Neural crest cell (in vitro differentiated cells): ENCODE measurements at places on chromosomes 1 and 21. TPM values are rescaled to one million over a fixed set of nuclear protein-coding genes. Genes with fewer than 3 reads are reported as not detected.
A peak's percentile ranks its signal among the peaks of the same experiment; 100 is the strongest.

GRCh38 chr1:241518476-241519307, 863 bp downstream of the FH start:
- peak; percentile 22 for DNase-seq
- peaks cover 8% of the 10 kb centered on the region for H3K36me3 ChIP-seq
- H3K4me1 ChIP-seq: peaks cover 32% of the 10 kb centered on the region
- H3K27ac ChIP-seq: peak overlapping the region; percentile 77
- peak overlapping the region; percentile 93 for H3K4me3 ChIP-seq

DNA sequence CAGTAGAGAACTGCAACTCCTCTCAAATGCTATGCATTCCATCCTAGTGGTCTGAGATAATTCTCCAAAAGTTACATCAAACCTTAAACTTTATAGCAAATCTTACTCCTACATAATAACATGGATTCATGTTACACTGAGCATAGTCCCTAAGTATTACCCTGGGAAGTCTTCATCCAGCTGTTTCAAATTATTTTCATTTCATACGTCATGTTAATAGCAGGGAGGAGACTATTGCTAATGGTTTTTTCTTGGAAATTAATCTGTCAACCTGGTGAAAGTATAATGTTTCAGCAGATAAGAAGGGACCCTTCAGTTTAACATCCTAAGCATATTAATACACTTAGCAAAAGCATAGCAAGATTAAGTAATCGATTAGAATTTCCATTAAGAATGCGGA, 318.1 kb downstream of the USP25 start:
- no peak overlapping the region for H3K4me3 ChIP-seq
- H3K27ac ChIP-seq: no peak overlapping the region
- no peaks in the 10 kb centered on the region for H3K27me3 ChIP-seq
- no peak for DNase-seq
- H3K4me1 ChIP-seq: no peaks in the 10 kb centered on the region

DNA sequence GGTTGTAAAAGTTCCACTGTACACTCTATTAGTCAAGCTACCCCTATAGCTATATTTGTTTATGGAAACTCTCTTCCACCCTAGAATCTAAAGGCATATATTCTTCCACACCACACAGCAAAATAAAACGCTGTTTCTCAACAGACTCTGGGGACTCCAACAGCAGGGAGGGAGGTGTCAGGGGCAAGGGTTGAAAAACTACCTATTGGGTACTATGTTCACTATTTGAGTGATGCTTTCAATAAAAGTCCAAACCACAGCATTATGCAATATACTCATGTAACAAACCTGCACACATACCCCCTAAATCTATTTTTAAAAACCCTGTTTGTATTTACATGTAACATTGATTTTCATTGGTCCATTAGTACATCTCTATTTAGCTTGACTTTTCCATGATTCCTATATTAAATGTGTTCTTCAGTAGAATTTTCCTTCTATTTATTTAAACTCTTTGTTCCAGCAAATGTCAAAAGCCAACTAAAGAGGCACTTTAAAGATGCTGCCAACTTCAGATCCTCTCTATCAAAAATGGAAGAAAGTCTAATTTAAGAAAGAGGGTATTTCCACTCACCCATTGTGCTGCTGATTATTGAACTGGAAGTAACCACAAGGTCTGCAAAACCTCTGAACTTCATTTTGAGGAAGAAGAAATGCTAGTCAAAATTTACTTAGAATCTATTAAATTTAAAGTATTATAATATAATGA, 26.2 kb downstream of the RGS7 start:
- H3K27me3 ChIP-seq: peaks cover 15% of the 10 kb centered on the region
- no peaks in the 10 kb centered on the region for H3K36me3 ChIP-seq
- no peaks in the 10 kb centered on the region for H3K4me1 ChIP-seq
- no peak overlapping the region for H3K4me3 ChIP-seq
- DNase-seq: no peak

DNA sequence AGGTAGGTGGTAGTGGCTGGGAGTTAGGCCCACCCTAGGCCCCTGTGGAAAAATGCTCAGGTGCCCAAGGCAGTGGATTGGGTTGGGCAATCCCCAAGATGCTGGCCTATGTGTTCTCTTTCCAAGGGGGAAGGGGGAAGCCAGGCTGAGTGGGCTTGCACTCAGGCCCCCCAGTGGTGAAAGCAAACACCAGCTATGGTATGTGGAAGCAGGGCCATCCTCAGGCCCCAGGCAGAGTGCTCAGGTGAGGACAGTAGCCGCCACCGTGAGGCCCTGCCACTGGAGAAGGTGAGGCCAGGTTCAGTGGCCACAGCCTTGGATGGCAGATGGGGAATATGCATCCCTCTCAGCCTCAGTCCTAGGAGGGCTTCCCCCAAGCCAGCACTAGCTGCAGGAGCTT, 11.8 kb downstream of the LY9 start:
- no peak overlapping the region for H3K4me3 ChIP-seq
- DNase-seq: no peak
- H3K27me3 ChIP-seq: peaks cover 14% of the 10 kb centered on the region
- H3K36me3 ChIP-seq: peaks cover 15% of the 10 kb centered on the region

DNA sequence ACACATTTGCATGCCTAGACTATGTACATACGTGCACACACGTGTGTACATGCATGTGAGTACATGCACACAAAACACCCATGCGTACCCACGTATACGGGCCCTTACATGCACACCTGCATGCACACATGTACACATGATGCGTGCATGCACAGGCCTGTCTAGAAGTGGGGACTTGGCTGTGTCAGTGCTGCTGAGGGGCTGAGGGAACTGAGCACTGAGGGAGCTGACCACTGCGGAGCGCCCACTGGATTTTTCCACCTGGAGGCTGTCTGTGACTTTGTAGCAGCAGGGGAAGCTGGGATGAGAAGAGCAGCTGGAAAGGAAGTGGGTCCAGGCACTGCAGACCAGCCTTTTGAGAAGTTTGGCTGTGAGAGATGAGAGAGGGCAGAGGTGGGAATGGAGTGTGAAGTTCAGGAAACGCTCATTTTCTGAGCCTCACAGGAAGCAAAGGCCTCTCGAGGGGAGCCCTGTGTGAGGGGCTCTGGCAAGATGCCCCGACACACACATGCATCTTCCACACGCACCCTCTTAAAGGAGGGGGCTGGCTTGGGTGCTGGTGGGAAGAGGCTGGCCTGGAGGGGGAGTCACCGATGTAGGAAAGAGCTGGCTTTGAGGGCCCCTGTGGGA, 20.9 kb downstream of the PODN start:
- no peak overlapping the region for H3K4me3 ChIP-seq
- DNase-seq: no peak
- peaks cover 14% of the 10 kb centered on the region for H3K4me1 ChIP-seq
- no peaks in the 10 kb centered on the region for H3K36me3 ChIP-seq

DNA sequence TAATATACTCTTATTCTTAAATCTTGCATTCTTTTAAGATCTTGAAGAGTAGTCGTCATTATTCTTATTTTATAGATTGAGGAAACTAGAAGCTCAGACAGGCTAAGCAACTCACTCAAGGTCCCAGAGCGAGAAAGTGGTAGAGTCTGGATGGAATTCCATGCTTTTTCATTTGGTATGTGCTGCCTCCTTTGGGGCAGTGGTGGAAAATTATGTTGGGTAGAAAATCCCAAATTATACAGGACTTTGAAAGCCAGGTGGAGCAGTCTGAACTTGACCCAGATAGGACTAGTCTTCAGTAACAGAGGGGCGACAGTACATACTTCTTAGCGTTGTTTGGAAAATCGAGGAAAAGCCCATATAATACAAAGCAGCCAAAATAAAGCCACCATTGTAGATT, 205.6 kb downstream of the ATG4C start:
- no peak overlapping the region for H3K27ac ChIP-seq
- H3K4me1 ChIP-seq: no peaks in the 10 kb centered on the region
- H3K4me3 ChIP-seq: no peak overlapping the region
- no peaks in the 10 kb centered on the region for H3K36me3 ChIP-seq
- no peak for DNase-seq
- peaks cover 47% of the 10 kb centered on the region for H3K27me3 ChIP-seq

The PGLYRP3 gene
- total RNA-seq: not detected in 2 replicates

DNA sequence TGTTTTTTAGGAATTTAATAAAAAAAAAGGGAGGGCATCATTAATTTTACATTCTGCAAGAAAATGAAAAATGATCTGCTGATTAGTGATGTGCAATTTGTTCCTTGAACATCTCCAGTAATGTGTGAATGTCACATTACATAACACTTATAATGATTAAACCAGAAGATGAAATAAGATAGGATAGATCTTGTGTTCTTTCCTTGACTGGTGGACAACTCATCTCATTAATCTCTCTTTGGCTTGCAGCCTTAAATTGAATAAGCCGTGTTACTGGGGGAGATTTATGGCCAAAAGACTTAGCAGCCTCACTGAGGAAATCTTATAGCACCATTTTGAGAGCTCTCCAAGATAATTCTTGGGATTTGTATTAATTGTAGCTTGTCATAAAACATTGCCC, 217.2 kb downstream of the ST6GALNAC3 start:
- no peak for DNase-seq
- H3K4me3 ChIP-seq: no peak overlapping the region
- no peaks in the 10 kb centered on the region for H3K36me3 ChIP-seq
- H3K4me1 ChIP-seq: peaks cover 55% of the 10 kb centered on the region
- no peak overlapping the region for H3K27ac ChIP-seq

The CELA2A gene
- total RNA-seq: not detected in 2 replicates

DNA sequence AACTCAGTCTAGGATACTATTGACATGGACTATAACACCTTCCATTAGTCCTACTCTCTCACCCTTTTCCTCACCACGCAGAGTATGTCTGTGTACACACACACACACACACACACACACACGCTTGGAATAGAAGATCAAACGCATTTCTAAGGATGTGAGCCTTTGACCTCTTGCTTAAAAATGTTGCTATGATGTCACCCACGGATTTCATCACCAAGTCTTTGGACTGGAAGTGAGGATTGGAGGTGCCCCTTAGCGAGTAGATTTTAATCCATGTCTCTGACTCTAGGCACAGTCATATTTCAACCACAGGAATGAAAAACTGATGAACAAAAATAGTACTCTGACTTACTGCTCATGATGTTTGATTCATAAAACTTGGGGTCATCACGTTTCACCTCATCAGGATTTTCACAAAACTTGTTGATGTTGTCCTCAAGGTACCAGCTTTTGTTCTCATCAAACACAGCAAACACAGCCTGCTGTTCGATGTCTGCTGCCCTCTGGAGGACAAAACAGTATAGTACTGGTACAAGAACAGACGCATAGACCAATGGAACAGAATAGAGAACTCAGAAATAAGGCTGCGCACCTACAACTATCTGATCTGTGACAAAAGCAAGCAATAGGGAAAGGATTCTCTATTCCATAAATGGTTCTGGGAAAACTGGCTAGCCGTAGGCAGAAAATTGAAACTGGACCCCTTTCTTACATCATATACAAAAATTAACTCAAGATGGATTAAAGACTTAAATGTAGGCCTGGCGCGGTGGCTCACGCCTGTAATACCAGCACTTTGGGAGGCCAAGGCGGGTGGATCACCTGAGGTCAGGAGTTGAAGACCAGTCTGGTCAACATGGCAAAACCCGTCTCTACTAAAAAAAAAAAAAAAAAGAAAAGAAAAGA, 39.9 kb downstream of the F5 start:
- H3K27me3 ChIP-seq: peaks cover 24% of the 10 kb centered on the region
- no peaks in the 10 kb centered on the region for H3K36me3 ChIP-seq
- no peak overlapping the region for H3K4me3 ChIP-seq
- peak; percentile 50 for DNase-seq
- no peaks in the 10 kb centered on the region for H3K4me1 ChIP-seq

The C1orf141 gene
- not detected in 2 replicates for total RNA-seq

DNA sequence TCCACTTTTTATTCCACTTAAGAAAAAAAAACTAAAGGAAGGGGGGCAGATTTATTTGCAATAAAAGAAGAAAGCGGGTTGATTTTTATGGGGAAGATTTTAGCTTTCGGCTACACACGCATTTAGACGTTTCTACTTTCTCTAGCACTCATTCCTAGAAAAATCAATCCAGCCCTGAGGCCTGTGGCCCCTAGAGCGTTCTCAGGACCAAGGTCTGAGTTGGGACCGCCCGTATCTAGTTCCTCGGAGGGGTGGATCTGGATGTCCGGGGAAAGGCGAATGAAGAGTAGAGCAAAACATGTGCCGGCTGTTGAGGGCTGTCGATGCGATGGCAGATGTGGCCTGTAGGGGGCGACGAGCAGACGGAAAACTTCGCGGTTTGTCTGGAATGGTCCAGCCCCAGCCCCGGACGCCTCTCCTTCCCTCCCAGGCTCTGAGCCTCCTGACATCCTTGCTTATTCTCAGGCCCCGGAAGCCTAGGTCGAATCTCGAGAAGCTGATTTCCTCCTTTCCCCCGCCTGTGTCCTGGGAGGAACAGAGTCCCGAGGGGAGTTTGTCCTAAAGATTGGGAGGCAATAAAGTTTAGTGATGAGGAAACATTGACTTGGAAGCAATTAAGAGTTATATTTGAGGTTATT, 5.2 kb downstream of the FOXD3 start:
- H3K4me1 ChIP-seq: peaks cover 35% of the 10 kb centered on the region
- H3K4me3 ChIP-seq: peak overlapping the region; percentile 95
- H3K27ac ChIP-seq: peak overlapping the region; percentile 36

DNA sequence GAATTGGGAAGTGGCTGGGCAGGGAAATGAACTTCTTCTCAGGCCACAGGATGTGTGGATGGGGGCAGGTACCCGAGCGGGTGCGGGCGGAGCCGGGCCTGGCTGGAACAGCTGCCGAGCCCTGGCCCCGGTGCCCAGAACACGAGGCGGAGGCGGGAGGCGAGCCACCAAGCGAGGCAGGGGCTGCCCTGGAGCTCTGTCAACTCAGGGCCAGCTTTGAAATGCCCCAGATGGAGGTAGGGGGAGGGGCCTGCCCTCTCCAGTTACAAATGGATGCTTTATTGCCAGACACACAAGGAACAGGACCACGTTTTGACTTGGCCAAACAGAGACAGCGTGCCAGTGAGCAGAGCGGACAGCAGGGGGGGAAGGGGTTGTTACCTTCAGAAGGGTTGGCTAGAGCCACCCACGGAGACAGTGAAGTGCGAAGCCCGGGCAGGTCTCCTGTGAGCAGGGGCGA, 240.4 kb downstream of the SDCCAG8 start:
- peak overlapping the region; percentile 65 for H3K27ac ChIP-seq
- H3K4me3 ChIP-seq: peak overlapping the region; percentile 3
- H3K4me1 ChIP-seq: peaks cover 37% of the 10 kb centered on the region
- no peaks in the 10 kb centered on the region for H3K27me3 ChIP-seq
- H3K36me3 ChIP-seq: peaks cover 21% of the 10 kb centered on the region

DNA sequence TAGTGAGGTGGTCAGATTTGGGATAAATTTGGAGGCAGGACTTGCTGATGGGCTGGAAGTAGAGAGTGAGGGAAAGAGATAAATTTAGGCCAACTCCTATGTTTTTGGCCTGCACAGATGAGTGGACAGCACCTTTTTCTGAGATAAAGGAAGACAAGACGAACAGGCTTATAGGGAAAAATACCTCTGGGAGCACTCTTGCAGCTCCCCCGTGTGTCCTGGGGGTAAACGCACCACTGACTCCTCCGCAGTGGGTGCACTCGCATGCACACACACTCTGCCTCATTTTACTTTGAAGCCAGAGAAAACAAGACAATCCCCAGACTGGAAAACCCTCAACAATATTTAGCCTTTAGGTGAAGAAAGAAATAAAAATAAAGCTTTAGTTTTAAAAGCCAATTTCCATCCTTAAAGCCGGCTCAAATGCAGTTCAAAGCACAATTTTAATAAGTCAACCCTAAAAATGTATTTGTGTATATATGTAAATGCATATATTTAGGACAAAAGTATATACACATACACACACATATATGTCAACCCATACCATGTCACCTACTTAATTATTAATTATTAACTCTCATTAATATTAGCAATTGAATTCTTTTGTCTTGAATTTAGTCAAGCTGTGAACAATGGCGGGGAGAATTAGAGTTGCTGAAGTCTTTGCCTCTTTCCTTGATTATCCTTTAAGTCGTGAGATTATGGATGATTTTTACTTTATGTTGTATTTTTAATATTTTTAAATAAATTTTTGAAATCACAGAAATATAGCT, 341.8 kb downstream of the ZNF326 start:
- DNase-seq: no peak
- no peak overlapping the region for H3K27ac ChIP-seq
- H3K27me3 ChIP-seq: no peaks in the 10 kb centered on the region
- H3K36me3 ChIP-seq: no peaks in the 10 kb centered on the region
- H3K4me1 ChIP-seq: no peaks in the 10 kb centered on the region
